ENCODE measurements at places on chromosomes 11 and 22.

- DNase-seq, result no peak
These were observed 816.8 kb downstream of the BRD1 start for GRCh38 chr22:49010901-49011300.

- no peak for DNase-seq
These were observed 94.5 kb downstream of the CADM1 start for GRCh38 chr11:115409691-115410220.

- no peak for DNase-seq
These were observed 18.6 kb downstream of the POLR3H start for GRCh38 chr22:41525450-41526225.

DNA sequence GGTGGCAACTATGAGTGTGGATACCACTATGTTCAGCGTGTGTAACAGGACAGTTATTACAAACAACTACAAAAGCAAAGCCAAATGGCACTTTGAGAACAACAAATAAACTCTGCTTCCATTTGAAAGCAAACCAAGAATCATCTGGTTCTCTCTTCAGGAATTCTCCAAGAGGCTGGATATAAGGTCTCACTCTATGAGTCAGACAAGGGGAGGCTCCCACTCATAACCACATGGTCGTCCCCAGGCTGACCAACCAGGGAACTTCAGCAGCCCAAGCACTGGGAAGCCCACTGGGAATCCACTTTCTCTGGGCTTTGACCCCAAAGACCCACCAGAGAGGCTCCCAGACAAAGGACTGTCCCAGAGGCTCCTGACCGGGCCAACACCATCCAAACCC lies 35.3 kb downstream of the DGCR2 start:
- DNase-seq, result peak; percentile 3

DNA sequence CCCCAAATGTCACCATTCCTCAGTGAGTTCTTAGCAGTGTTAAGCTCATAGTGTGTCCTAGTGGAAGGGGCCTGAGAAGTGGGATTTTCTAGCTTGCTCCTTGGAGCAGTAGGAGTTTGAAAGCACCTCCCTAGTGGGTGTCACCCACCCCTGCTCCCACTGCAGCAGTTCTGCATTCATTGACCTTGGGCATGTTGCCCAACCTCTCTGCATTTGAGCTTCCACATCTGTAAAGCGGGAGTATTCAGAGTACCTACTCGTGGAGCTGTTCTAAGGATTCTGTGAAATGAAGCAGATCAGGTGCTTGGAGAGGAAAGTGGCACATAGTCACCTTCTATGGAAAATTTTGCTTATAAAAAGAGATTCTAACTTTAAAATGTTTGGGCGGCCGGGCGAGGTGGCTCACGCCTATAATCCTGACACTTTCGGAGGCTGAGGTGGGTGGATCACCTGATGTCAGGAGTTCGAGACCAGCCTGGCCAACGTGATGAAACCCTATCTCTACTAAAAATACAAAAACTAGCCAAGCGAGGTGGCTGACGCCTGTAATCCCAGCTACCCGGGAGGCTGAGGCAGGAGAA lies 16.9 kb downstream of the LMO2 start:
- DNase-seq, result no peak

DNA sequence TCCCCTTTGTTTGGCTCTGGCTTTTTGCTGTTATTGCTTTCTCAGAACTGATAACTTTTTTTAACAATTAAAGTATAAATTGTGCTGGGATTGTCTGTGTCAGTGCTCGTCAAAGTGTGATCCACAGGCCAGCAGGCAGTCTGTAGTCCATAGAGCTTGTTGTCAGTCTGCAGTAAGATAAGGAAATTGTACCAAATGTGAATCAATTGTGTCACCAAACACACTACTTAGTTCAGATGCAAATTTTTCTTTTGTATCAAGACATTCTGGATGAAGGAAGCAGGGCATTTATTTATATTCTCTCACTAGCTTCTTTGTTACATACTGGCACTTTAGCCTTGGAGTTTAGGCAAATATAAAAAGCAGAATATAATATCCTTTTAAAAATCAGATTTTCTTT lies 121.0 kb downstream of the WNT11 start:
- DNase-seq, result no peak

- no peak for DNase-seq
These were observed 5.9 kb upstream of the NHERF4 start for GRCh38 chr11:119179342-119179741.

DNA sequence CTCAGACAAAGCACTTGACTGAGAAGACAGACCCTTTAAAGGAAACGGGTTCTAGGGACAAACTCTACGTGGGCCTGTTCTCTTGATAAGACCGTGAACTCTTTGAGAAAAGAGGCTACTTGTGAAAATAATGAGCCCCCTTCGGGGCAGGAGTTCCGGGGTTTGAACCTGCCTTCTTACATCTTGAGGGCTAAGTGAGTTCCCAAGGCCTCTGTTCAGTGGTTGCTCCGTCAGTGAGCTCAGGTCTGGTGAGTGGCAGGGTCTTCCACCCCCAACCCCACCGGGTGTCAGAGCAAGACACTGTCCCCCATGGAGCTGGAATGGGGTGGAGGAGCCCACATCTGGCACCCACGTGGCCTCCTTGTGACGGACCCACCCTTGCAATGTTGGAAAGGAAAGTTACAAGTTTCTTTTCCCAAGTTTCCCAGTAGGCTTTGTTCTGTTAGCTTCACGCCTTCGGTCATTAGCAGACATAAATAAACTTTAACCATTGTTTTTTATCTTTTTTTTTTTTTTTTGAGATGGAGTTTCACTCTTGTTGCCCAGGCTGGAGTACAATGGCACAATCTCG lies 6.3 kb upstream of the SAMM50 start:
- no peak for DNase-seq

DNA sequence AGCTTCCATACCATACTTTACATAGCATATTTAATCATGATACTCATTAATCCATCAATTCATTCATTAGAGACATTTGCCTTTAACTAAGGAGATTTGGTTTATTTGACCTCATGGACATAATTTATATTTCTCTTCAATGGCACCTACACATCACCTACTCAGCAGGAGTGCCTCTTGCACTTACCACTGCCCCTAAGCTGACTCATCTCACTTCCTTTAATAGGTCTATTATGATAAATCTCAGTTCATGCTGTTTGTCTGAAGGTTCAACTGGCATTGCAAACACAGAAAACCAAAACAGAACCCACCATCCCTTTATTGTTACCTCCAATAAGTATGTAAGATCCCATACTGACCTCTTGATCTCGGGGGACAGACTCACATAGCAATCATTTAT lies 186.7 kb downstream of the LUZP2 start:
- DNase-seq, result peak; percentile 18

- no peak for DNase-seq
These were observed 35.4 kb downstream of the FAM83F start for GRCh38 chr22:40030026-40030757.

- DNase-seq, result no peak
These were observed 3.4 kb downstream of the CCDC116 start for GRCh38 chr22:21635771-21636510.

- DNase-seq, result no peak
These were observed 12.1 kb downstream of the SPATA19 start for GRCh38 chr11:133832991-133833897.

DNA sequence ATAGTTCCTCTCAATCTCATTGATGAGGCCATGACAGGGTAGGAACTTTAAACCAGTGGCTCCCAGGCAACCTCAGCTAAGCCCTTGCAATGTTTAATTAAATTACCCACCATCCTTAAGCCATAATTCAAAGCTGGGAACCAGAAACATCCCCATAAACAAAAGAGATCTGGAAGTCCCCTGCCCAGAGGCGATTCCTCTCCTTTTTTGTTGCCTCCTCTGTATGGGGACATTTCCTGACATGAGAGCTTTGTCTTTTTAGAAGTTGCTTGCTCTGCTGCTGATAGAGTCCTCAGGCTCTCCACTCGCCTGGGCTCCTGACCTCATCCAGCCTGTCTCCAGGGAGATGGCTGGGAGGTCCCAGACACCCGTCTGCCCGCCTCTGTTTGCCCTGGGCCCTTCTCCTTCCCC lies 3.2 kb downstream of the DTX4 start:
- no peak for DNase-seq
